ENCODE measurements at places on chromosomes 3 and 15.

- no peak for DNase-seq
Observed at GRCh38 chr3:89740080-89740880, 632.9 kb downstream of the EPHA3 start.

- no peak for DNase-seq
Observed at GRCh38 chr3:73327052-73327451, 265.6 kb downstream of the EBLN2 start.

DNA sequence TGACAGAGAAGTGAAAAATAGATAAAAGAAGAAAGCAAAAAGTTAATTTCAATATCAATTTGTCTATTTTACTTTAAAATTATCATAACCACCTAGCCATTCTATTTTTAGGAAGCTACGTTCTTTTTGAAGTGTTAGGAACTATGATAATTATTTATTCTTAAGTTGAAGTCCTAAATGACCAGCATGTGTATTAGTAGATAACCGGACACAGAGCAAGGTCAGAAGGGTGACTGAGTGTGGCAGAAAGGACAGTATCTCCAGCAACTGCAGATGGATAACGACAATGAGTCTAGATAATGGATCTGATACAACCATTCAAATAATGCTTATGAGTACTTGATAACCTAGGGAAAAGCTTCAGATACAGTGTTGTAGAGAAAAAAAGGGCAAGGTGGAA is 198.0 kb downstream of the PDE8A start:
- DNase-seq, result no peak

DNA sequence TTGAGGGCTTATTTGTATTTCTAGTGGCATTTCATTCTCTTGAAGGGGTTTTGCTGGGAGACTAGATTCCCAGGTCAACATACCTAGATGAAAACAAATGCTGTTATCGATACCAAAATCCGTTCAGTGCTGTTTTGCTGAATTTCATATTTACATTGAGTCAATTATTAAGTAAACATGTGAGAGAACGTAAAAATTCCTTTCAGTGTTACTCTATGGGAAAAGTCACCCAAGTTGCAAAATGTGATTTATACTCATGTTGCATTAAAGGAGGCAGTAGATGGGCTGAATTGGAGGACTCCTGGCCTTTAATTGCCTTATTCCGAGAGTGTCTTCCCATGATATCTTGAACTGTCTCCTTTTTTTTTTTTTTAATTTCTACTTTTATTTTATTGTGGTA is 1011.3 kb upstream of the NR2F2 start:
- no peak for DNase-seq

All from amygdala (tissue), 56 donors.